ENCODE measurements at places on chromosomes 4 and X. TPM values are rescaled to one million over a fixed set of nuclear protein-coding genes. Genes with fewer than 3 reads are reported as not detected.

CCKAR gene
- not detected for total RNA-seq

DNA sequence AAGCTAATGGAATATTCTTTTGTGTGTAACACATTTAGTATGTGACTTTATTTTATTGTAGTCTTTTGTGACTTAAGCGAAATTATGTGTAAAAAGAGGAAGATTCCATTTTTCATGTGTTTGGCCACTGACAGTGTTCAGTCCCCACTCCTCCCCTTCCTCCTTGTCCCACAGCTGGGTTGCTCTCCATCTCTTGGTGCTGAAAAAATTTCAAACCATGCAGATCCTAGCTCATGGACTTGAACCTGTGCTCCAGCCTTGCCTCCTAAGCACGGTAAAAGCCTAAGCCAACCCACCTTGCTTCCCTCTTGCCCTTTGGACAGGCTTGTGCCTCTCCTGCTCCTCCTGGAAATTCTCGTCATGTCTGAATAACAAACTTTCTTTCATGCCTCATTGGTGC is 2008.5 kb upstream of the TENM3 start:
- DNase-seq: no peak

- DNase-seq: peak; percentile 50
These were observed 2.5 kb upstream of the PDGFRA start for GRCh38 chr4:54226404-54227255.

TMPRSS11B gene
- not detected for total RNA-seq

DNA sequence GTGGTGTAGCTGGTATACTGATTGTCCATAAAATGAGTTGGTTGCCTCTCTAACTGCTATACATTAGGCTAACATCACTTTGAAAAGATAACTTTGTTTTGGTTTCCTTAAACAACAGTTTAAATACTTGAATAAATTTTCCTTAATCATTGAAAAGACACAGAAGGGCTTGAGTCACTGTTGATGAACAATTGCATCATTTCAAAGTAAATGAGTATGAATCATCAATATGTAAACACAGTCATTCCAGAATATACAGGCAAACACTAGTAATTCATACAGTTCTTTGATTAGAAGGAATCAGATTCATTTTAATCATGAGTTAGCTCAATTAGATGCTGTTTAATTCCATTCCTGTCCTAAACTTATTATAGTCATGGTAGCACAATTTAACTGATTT is 160.6 kb downstream of the AFF2 start:
- no peak for DNase-seq

GRCh38 chr4:161097821-161098220 is 1066.0 kb downstream of the FSTL5 start:
- no peak for DNase-seq

HTATSF1 gene
- total RNA-seq: 51.5 TPM

ADGRG2 gene
- total RNA-seq: 6.8 TPM

TNIP3 gene
- total RNA-seq: not detected

- no peak for DNase-seq
These were observed 45.0 kb upstream of the ITM2A start for GRCh38 chrX:79412166-79412565.

DNA sequence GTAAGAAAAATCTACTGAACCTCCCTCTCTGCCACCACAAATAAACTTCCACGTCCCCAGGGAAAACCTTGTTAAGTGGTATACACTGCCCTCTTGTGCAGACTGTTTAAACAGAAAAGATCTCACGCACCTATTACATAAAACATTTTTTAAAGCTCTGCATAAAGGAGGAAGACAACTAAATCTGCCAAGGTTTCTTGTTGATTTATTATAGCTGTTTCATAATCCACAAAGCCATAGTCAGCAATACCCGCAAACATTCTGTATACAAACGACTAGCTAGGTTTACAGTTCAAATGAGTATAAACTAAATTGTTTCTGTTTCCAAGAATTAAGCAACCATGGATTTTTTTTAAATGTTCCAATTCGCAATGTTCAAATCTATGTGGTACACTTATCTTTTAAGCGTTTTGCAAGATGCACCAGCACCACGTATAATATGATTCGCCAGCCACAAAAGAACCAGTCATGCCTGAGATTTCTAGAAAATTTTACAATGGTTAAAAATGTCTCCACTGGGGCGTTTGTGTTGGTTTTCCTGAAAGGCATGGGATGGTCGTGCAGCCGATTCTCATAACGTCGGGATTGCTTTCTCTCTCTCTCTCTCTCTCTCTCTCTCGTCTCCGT is 164.6 kb downstream of the PRKX start:
- DNase-seq: no peak

PPBP gene
- total RNA-seq: not detected

ARHGAP24 gene
- 0.37 TPM for total RNA-seq

DNA sequence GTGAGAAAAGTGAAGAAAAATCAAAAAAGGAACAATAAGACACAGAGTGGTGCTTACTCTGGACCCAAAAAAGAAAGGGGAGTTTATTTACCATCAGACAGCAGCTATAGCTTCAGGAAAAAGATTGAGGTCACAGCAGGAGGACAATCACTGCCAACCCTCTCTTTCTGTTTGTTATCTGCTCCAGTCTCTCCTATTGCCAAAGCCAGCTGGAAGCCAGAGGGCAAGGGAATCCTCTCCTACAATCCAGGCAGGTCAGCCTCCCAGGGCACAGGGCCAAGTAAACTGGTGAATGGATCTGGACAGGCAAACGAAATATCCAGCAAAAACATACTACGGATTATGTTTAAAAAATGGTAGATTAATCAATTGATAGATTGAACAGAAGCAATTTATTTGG is 306.9 kb upstream of the SLIT2 start:
- no peak for DNase-seq

DNA sequence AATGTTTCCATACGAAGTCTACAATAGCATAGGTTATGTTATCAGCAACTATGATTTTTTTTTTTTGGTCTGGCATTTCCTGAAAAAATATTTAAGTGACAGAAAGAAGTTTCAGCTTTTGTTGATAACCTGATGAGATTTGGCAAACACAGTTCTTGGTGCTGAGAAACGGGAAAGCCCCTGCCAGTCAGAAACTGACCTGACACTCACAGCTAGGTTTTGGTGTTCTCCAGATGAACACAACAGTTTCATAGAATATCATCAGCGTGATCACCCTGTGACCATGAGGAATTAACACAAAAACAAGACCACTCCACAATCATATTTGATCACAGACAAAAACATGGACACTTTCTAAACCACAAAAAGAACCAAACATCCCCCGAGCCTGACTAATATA is 152.5 kb upstream of the DCAF8L1 start:
- DNase-seq: no peak

GRCh38 chr4:53532521-53532920 is 58.8 kb downstream of the LNX1 start:
- DNase-seq: no peak

CXCL9 gene
- total RNA-seq: not detected

DNA sequence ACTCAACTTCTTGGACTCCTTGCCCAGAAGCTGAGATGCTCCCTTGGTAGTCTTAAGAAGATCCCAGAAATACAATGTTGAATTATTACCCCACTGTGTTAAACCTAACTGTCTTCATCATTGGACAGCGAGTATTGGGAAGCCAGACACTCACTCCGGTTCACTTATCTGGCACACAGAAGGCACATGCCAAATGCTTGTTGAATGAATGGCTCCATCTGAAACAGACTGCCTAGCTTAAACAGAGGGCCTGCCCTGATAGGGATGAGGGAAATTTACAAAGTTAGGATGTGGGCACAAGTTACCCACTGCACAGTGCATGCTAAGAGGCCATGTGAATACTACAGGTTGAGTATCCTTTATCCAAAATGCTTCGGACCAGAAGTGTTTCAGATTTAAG is 79.3 kb downstream of the RASL11B start:
- DNase-seq: no peak

DNA sequence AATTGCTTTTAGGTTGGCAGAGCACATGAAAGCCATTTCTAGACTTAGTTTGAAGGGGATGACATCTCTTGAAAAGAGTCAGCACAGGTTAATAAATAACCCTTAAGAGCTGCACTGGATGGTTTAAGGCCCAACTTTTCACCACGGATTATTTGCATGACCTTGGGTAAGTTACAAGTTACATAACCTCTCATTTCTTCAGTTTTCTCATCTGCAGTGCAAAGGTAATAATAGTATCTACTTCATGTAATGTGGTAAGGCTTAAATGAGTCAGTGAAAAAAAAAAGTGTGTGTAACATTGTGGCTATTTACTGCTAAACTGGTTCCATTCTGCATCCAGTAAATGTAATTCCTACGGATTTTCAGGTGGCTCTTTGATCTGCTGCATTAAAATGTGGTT is 715.8 kb downstream of the CCSER1 start:
- DNase-seq: no peak

GRCh38 chrX:53319614-53320542 is 38.5 kb upstream of the IQSEC2 start:
- no peak for DNase-seq
